Right cardiac atrium (tissue), 5 donors: ENCODE measurements at places on chromosomes 12 and 14. TPM values are rescaled to one million over a fixed set of nuclear protein-coding genes. Genes with fewer than 3 reads are reported as not detected.

Gene YARS2
- total RNA-seq: 11.7 TPM

Gene HELB
- 0.74 TPM for total RNA-seq

Gene SERPINA12
- not detected for total RNA-seq

Gene PPP4R4
- 0.74 TPM for total RNA-seq

GRCh38 chr14:94699831-94700230 lies 70.1 kb downstream of the GSC start:
- no peak for DNase-seq

Gene KRT85
- total RNA-seq: not detected

Gene STAT6
- total RNA-seq: 84.4 TPM

- no peak for DNase-seq
Measured at GRCh38 chr12:92432724-92433441, 269.9 kb upstream of the PLEKHG7 start.

Gene PFDN5
- total RNA-seq: 435 TPM

DNA sequence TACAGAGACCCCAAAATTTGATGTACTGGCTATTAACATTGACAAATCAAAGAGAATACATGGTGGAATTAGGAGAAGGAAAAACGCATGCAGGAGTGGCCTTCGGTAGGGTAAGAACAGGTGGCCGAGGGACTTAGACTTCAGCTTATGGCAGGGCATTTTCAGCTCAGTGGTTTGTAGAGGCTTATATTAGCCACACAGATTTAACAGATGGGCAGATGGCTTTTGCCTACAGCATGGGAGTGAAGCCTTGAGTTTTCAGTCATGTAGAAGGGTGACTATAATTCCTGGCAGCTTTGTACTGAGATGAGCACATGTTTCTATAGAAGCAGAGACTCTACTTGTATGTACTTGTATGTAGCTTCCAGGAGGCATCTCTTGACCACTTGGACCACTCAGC lies 40.9 kb upstream of the PLEKHA5 start:
- DNase-seq: no peak

Gene RFX4
- not detected for total RNA-seq

DNA sequence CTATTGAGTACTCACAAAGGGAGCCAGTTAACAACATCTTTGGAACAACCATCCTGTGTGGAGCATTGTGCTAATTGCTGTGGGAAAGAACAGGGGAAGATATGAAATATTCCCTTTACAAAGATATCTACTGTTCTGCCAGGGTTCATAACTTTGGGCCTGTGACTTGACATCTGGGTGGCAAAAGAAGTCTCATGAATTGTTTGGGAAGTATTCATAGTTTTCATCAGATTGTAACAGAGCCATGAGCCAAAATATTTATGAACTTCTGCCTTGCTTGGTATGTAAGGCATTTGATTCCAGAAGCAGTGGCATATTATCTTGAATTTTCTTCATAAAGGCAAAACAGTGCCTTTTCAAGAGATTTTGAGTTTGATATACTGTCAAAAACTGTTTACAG lies 816.2 kb downstream of the DIO2 start:
- no peak for DNase-seq

DNA sequence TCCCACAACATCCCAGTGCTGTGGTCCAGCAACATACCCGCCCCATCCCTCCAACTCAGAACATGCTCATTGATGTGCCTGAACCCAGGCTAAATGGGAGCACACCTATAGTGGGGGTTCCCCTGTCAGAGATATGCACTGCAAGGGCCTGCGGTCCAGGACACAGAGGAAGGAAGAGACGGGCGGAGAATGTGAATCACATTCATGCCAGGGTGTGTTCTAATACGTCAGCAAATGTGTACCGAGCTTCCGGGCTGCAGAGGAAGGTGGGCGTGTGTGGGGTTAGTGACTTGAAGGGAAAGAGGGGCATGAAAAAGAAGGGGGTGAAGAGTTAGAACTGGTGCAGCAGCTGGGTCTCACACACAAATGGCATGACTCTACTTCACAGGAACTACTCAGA lies 83.7 kb downstream of the DPF3 start:
- no peak for DNase-seq
